ENCODE measurements at places on chromosomes 2 and 18. TPM values are rescaled to one million over a fixed set of nuclear protein-coding genes. Genes with fewer than 3 reads are reported as not detected.

The RND3 gene
- not detected for total RNA-seq

The CIB4 gene
- total RNA-seq: not detected

The SMAD7 gene
- total RNA-seq: 23.3 TPM

The SCN7A gene
- not detected for total RNA-seq

The TM4SF20 gene
- not detected for total RNA-seq

The LRRTM1 gene
- total RNA-seq: not detected

The STK11IP gene
- total RNA-seq: 26.2 TPM

DNA sequence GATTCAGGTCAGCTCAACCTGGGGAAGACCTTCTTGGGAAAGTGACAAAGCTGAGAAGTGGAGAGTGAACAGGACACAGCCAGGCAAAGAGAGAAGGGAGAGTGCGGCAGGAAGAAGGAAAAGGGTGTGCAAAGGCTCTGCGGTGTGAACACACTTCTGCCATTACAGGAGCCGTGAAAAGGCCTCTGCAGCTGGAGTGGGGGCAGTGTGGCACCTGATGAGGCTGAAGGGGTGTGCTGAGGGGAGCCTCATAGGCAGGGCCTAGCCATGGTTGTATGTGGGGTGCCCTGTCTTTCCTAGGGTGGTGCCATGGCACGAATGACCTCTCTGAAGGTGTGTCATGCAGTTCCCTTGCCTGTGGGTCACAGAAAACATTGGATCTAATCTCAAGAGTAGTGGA, 347.6 kb downstream of the CYRIA start:
- no peak overlapping the region for H3K27ac ChIP-seq
- no peak for DNase-seq
- no peaks in the 10 kb centered on the region for H3K27me3 ChIP-seq
- no peaks in the 10 kb centered on the region for H3K4me1 ChIP-seq

- no peaks in the 10 kb centered on the region for H3K4me1 ChIP-seq
- peaks cover 3% of the 10 kb centered on the region for H3K36me3 ChIP-seq
- H3K4me3 ChIP-seq: no peak overlapping the region
- no peak overlapping the region for H3K27ac ChIP-seq
- H3K27me3 ChIP-seq: no peaks in the 10 kb centered on the region
- DNase-seq: no peak
Observed at GRCh38 chr2:26395394-26395793, 6.3 kb upstream of the DRC1 start.

DNA sequence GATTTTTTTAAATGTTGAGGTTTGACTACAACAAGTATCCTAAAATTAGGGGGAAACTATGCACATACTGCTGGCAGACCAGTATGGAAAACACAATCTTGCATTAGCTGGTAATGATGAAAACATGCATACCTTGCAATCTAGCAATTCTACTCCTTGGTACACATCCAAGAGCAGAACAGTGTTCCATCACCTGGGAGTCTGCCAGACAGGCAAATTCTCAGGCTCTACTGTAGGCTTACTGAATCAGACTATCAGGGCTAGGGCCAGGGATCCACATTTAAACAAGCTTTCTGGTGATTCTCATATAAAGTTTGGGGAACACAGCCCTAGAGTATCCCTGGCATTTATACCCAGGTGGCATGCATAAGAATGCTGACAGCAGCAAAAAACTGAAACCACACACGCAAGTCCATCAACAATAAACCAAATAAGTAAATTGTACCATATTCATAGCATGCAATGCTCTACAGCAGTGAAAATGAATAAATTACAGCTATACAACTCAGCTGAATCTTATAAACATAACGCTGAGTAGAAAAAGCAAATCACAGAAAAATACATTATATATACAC, 13.6 kb downstream of the CDH2 start:
- H3K4me1 ChIP-seq: no peaks in the 10 kb centered on the region
- H3K4me3 ChIP-seq: no peak overlapping the region
- no peak overlapping the region for H3K27ac ChIP-seq
- H3K27me3 ChIP-seq: no peaks in the 10 kb centered on the region
- H3K36me3 ChIP-seq: no peaks in the 10 kb centered on the region
- no peak for DNase-seq

DNA sequence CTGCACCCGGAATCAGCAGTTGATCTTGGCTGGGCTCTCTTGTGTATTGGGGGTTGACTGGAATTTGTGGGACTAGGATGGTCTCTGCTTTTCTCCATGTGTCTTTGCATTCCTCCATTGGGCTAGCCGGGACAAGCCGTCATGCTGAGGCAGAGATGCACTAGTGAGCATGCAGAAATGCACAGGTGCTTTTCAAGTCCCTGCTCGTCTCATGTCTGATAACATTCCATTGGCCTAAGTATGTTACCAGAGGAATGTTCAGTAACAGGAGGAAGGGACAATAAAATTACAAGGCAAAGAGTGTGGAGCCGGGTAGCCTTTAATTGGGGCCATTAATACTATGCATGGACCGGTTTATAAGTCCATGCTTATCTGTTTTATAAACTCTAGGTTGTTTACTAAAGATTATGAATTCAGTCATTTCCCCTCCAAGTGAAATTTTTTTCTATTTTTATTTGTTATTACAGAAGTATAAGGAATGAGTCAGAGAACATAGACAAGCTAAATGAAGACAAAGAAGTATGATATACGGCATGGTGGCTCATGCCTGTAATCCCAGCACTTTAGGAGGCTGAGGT, 24.4 kb upstream of the AAK1 start:
- H3K4me1 ChIP-seq: peaks cover 7% of the 10 kb centered on the region
- no peak overlapping the region for H3K4me3 ChIP-seq
- no peaks in the 10 kb centered on the region for H3K27me3 ChIP-seq

DNA sequence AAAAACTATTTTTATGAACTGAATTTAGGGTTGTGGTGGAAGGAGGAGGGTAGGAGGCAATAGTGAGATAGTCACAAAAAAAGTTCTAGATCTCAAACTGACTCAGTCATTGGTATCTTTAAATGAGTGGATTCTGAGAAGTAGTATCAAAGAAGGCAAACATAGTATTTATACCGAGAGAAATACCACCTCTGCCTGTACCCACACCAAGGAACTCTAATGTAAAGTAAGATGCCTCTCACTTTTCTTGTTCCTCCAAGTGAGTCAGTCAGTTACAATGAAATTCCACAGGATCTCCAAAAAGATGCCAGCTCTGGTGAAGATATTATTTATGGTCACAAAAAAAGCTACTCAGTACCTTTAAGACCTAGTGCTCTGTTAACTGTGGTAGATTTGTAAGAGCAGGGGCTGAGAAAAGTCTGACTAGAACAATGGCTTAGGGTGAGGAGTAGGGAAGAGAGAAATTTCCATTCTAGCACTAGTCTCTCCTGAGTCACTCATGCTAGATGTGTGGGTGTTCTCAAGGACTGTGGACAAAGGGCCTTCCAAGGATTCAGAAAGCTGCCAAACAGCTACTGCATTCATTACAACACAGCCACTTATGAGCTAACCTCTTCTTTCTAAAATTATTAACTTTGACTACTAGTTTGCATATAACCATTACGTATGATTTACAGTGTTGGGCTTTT, 36.3 kb downstream of the YWHAQ start:
- H3K36me3 ChIP-seq: peaks cover 7% of the 10 kb centered on the region
- peaks cover 27% of the 10 kb centered on the region for H3K4me1 ChIP-seq
- no peak overlapping the region for H3K27ac ChIP-seq
- no peak overlapping the region for H3K4me3 ChIP-seq
- H3K27me3 ChIP-seq: no peaks in the 10 kb centered on the region

- no peaks in the 10 kb centered on the region for H3K36me3 ChIP-seq
- no peaks in the 10 kb centered on the region for H3K4me1 ChIP-seq
- H3K27ac ChIP-seq: no peak overlapping the region
- no peak for DNase-seq
- no peak overlapping the region for H3K4me3 ChIP-seq
- H3K27me3 ChIP-seq: no peaks in the 10 kb centered on the region
Observed at GRCh38 chr18:57816208-57816954, 13.3 kb upstream of the ATP8B1 start.

GRCh38 chr2:167825664-167826063, 421.7 kb downstream of the STK39 start:
- H3K4me1 ChIP-seq: no peaks in the 10 kb centered on the region
- H3K4me3 ChIP-seq: no peak overlapping the region
- no peaks in the 10 kb centered on the region for H3K27me3 ChIP-seq
- no peak overlapping the region for H3K27ac ChIP-seq

DNA sequence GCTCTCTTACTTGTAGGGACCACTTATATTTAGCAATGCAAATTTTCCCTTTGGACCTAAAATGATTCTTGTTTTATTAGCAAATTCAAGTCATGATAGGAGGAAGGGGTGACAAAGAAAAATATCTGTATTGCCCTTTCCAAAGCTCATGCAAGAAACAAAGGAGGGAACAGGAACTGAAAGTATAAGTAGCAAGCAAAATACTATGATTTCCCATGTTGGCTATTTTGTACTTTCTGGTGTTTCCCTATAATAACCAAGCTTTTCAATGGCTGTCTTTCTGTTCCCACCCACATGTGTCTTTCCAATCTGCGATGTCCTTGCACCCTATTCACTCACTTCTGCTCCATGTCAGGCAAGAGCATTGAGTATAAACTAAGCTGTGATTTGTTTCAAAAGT, 279.7 kb downstream of the RNF144A start:
- H3K4me3 ChIP-seq: no peak overlapping the region
- no peaks in the 10 kb centered on the region for H3K27me3 ChIP-seq
- no peaks in the 10 kb centered on the region for H3K4me1 ChIP-seq
- no peak for DNase-seq

GRCh38 chr2:113692698-113693428, 63.6 kb downstream of the SLC35F5 start:
- peaks cover 22% of the 10 kb centered on the region for H3K4me1 ChIP-seq
- no peak overlapping the region for H3K27ac ChIP-seq
- no peak overlapping the region for H3K4me3 ChIP-seq
- no peaks in the 10 kb centered on the region for H3K27me3 ChIP-seq
- H3K36me3 ChIP-seq: no peaks in the 10 kb centered on the region

DNA sequence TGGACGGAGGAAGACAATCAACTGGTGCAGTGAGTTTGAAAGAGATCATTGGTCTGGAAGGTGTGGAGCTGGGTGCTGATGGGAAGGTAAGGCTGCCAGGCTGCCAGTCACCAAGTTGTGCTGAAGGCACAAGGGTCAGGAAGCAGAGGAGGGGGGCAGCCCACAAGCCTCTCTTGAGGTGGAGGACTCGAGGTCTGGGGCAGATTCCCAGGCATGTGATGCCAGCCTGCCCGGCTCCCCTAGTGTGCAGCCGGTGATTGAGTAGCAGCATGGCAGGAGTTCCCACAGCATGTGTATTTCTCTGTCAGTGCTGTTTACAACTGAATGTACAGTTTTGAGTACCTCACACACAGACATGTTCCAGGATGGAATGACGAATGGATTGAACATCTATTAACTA, 99.3 kb downstream of the CABLES1 start:
- no peak for DNase-seq
- H3K27me3 ChIP-seq: no peaks in the 10 kb centered on the region
- H3K4me3 ChIP-seq: no peak overlapping the region
- peaks cover 35% of the 10 kb centered on the region for H3K4me1 ChIP-seq
- no peak overlapping the region for H3K27ac ChIP-seq

GRCh38 chr2:180196419-180196977, 189.4 kb upstream of the CWC22 start:
- H3K4me1 ChIP-seq: no peaks in the 10 kb centered on the region
- no peaks in the 10 kb centered on the region for H3K36me3 ChIP-seq
- no peak overlapping the region for H3K4me3 ChIP-seq

- H3K4me3 ChIP-seq: no peak overlapping the region
- no peak overlapping the region for H3K27ac ChIP-seq
- no peak for DNase-seq
- no peaks in the 10 kb centered on the region for H3K4me1 ChIP-seq
Observed at GRCh38 chr2:148965623-148966437, 72.7 kb upstream of the LYPD6B start.

DNA sequence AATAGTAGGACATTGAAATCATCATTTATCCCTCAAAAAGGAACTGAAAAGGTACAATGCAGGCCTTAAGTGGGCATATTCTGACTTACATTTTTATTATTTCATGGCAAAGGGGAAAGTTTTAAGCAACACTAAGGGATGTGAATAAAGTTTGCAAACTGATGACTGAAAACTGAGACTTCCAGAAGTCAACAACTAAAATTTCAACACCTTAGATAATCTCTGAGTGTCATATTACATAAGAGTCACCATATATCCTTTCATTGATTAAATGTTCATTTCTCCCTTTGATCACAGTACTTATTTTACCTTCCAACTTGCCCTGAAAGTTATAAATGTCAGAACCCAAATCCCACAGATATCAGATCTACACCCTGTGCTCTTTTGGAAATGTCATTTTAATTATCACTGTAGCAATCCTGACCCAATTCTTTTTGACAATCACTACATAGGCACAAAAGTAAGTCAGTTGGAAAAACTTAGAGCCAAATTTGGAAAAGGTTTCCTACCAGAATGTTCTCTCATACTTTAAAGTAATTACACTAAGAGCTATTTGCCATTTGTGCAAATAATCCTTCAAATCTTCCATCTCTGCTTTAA, 44.4 kb upstream of the RNU4ATAC start:
- no peaks in the 10 kb centered on the region for H3K27me3 ChIP-seq
- no peak overlapping the region for H3K27ac ChIP-seq
- peaks cover 22% of the 10 kb centered on the region for H3K4me1 ChIP-seq
- H3K36me3 ChIP-seq: no peaks in the 10 kb centered on the region

DNA sequence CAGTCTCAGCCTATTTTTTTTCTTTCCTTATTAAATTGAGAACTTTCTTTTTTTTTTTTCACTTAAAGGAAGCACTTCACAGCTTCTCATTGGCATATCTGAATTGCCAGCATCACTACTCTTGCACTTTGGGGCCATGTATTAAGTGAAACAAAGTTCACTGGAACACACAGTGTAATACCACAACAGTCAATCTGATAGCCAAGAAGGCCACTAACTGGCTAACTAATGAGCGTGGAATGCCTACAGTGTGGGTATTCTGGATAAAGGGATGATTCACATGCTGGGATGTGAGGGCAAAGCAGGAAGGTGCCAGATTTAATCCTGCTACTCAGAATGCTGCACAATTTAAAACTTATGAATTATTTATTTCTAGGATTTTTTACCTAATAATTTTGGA, 11.7 kb upstream of the C18orf63 start:
- H3K4me3 ChIP-seq: no peak overlapping the region
- DNase-seq: no peak
- no peaks in the 10 kb centered on the region for H3K4me1 ChIP-seq
- H3K27me3 ChIP-seq: peaks cover 6% of the 10 kb centered on the region

DNA sequence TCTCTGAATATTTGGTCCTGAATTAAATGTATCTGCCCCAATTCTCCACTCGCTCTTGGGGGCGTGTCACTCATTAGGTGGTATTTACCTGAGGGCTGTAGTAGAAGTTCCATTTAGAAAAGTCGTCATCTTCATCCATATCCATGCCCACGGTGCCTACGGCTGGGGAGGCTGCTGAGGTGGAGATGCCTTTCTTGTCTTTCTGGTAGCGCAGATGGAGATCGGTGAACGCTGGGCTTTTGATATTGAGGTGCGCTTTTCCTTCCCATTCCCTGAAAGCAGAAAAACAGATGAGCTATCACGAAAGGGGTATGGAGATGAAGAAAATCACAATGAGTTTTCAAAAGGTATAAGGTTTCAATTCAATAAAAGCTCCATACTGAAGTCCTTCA, 39.7 kb downstream of the APOB start:
- H3K36me3 ChIP-seq: no peaks in the 10 kb centered on the region
- H3K27me3 ChIP-seq: no peaks in the 10 kb centered on the region
- no peaks in the 10 kb centered on the region for H3K4me1 ChIP-seq
- no peak overlapping the region for H3K27ac ChIP-seq
- no peak for DNase-seq
